ENCODE measurements at places on chromosomes 12 and 14.

DNA sequence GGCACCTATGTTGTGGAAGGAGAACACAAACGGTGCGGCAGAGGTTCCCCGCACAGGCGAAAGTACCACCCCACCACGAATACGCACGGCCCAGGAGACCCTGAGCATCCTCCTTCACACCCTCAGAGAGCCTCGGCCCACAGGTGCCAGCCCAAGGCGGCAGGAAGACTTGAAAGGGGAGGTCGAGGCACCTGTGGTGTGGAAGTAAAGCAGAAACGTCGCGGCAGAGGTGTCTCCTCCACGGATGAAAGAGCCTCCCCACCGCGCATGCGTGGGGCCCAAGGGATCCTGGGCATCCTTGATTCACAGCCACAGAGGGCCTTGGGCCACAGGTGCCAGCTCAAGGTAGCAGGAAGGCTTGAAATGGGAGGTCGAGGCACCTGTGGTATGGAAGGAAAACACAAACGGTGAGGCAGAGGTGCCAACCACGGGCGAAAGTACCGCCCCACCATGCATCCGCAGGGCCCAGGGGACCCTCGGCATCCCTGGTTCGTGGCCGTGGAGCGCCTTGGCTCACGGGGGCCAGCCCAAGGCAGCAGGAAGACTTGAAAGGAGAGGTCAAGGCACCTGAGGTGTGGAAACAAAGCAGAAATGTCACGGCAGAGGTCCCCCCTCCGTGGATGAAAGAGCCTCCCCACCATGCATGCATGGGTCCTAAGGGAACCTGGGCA lies 380.1 kb downstream of the ALG10 start:
- no peak for DNase-seq

GRCh38 chr14:102415671-102416070 lies 52.9 kb downstream of the TECPR2 start:
- DNase-seq, result no peak

GRCh38 chr14:27190296-27190695 lies 592.5 kb upstream of the NOVA1 start:
- DNase-seq, result no peak

- DNase-seq, result no peak
Measured at GRCh38 chr14:34180869-34181268, 230.0 kb upstream of the EGLN3 start.

GRCh38 chr12:122350141-122350848 lies 72.2 kb downstream of the CLIP1 start:
- no peak for DNase-seq

- DNase-seq, result no peak
Measured at GRCh38 chr12:101862245-101862644, 15.1 kb upstream of the DRAM1 start.

DNA sequence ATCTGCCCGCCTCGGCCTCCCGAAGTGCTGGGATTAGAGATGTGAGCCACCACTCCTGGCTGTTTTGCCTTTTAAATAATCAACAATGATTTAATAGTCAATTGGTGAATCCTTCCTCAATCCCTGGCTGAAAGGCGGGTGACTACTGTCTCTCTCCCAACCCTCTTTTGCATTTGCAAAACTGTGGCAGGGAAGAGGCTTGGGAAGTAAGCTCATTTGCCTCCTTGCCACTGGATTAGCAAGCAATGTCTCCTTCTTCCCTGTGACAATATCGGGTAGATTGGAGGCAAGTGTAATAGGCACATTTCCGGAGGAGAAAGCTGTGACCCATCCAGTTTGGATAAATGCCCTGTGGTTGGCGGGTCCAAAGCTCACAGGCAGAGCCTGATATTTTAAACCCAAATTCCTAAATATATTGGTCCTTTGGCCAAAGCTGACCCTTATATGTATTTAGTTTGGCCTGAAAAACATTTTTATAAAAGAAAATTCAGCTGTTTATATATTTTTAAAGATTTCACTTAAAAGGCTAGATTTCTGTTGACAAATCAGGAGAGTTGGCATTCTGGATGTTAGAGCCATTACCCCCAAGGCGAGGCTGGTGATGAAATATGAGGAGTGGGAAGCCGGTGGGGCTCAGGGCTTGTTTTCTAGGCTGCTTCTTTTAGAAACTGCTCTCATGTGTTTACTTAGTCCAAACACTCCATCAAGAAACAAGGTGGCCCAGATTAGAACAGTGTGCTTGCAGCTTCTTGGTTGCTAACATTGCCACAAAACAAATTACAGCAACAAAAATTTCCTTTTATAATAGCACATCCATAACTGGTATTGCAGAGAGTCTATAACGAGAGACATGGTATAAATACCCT lies 646.9 kb upstream of the TMEM132C start:
- DNase-seq, result no peak

DNA sequence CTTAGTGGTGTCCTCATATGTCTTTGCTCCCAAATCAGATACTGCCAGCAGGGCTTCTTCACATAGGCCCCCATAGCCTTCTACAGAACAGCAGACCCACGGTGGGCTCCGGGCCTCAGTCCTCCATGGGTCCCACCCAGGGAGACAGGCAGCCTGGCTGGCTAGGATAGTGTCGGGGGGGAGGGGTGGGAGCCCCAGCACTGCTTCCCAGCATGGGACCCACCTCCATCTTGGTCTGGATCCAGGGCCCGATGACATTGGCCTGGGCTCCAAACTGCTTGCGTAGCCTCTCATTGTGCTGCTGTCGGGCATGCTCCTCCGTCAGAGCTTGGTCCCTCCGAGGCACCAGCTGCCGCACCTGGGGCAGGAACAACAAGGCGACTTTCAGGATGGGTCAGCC lies 89.4 kb upstream of the ZFP36L1 start:
- no peak for DNase-seq

DNA sequence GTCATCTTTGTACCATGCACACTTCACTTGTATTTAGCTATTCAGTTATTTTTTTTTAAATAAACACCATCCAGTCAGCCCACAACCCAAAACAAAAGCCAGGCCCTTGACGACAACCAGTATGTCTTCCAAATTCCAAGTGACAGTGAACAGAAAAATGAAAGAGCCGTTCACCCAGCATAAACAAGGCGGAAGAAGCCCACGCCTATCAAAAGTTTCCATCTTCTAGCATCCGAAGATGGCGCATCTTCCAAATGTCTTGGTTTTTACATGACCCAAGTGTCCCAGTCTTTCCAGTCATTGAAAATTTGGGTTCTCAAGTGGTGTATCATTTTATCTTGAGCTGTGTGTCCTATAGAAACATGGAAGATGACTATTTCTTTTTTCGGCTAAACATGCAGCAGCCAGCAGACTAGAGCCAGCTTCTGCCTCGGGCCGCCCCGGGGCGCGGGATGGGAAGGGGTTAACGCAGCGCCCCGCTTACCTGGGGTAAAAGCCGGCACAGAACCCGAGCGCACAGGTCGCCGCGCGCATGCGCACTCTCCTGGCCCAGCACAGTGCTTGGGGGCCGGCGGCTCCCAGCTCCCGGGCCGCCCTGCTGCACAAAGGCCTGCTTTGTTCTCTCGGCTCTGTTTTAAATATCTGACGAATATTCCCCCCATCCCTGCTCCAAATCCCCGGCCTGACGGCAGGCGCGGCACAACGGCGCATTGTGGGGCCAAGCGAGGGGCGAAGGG lies 164.8 kb downstream of the ZFP36L1 start:
- DNase-seq, result peak; percentile 11

DNA sequence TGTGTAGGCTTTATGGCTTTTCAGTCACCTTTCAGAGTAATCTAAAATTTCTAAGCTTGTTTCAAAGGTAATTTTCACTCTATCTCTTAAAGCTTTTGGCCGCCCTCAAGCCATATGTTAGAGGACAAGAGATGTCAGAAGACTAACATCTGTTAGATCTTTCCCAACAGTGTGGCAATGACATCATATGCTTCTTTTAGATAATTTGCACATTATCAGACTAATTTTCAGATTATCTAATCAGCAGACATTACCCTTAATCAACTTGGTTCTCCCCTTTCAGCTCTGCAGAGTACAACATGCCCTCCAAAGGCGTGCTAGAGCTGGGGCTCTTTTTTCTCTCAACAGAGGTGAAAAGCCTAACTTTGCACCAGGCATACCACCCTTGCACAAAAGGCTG lies 207.1 kb downstream of the DPF3 start:
- no peak for DNase-seq

- no peak for DNase-seq
Measured at GRCh38 chr12:109563291-109564284, 9.7 kb downstream of the MMAB start.

DNA sequence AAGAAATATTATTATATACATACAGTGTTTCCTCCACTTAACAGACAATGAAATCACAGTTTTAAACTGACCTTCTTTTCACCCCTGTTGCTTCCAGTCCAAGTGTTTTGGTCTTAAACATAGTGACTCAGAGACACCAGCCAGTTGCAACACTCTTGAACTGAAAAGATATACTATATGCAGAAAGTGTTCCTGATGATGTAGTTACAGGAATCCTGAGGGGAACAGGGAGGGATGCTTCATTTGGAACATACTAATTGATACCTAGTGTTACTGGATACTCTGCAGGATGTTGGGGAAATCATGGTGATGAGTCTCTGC lies 420.8 kb downstream of the CCDC91 start:
- no peak for DNase-seq

DNA sequence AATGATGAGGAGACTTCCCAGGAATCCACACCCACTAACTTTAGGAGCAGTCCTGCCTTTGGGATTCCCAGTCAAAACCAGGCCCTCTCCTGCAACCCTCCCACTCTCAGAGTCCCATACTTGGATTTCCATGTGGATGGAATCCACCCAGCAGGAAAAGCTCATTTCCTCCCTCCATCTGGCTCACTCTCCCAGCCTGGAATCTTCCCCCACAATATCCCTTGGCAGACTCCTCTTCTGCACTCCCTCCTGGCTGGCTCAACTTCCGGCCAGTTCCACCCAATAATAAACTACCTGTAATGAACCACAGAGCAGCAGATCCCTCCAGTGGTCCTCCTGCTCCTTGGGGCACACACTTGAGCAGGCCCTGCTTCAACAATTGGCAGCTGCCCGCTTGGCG lies 102.8 kb upstream of the EGLN3 start:
- DNase-seq, result no peak

- DNase-seq, result no peak
Measured at GRCh38 chr12:128402486-128403243, 135.7 kb downstream of the TMEM132C start.

DNA sequence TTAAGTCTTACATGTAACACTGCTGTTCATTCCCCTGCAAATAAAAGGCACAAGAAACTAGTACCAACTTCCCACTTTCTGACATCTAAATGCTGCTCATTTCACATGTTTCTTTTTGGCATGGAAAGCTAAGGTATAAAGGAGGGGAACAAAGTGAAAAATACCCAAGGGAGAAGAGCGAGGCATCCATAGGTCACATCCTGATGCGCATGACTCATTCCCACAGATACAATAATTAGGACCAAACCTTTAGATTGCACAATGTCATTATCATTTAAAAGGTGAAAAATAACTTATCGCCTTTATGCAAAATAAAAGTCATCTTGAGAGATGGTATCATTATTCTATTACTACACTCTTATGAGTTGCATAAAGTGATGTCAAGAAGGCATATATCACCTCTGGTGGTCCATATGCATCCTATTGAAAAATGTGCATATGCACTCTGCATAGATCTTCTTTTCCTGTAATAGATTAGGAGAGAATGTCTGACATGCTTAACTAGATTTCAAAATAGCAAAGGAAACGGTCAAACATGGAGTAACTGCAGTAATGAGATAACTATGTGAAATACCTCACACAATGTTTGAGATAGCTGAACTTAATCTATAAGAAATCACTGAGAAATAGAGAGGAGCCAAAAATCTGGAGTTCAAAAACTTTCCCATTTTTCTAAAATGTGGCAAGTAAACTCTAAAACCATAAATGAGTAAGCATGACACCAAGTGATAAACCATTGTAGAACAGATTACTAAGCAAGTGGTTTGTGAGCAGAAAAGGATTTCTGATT lies 382.5 kb upstream of the TMTC1 start:
- no peak for DNase-seq

DNA sequence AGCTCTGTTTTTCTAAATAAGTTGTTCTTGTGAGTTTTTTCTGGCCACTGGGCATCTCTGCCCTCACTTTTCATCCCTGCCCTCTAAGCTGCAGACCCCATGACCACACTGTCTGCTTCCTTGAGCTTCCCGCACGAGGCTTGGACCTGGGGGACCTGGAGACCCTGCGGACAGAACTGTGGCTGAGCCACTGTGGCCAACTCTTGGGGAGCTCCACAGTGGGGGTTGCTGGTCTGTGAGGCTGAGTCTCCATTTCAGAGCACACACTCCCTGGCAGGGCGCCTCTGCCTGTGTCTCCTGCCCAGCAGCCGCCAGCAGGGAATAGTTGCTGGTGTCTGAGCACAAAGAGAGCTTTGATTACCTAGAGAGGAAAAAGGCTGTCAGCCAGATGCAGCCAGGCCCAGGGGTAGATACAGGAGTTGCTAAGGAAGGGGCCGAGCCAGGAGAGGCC lies 13.1 kb upstream of the RIN3 start:
- no peak for DNase-seq

- no peak for DNase-seq
Measured at GRCh38 chr14:69650948-69651369, 39.6 kb downstream of the SUSD6 start.

GRCh38 chr14:22184830-22185168 lies 404.2 kb downstream of the DAD1 start:
- no peak for DNase-seq

GRCh38 chr12:7907009-7907408 lies 29.0 kb downstream of the SLC2A3 start:
- peak; percentile 21 for DNase-seq

DNA sequence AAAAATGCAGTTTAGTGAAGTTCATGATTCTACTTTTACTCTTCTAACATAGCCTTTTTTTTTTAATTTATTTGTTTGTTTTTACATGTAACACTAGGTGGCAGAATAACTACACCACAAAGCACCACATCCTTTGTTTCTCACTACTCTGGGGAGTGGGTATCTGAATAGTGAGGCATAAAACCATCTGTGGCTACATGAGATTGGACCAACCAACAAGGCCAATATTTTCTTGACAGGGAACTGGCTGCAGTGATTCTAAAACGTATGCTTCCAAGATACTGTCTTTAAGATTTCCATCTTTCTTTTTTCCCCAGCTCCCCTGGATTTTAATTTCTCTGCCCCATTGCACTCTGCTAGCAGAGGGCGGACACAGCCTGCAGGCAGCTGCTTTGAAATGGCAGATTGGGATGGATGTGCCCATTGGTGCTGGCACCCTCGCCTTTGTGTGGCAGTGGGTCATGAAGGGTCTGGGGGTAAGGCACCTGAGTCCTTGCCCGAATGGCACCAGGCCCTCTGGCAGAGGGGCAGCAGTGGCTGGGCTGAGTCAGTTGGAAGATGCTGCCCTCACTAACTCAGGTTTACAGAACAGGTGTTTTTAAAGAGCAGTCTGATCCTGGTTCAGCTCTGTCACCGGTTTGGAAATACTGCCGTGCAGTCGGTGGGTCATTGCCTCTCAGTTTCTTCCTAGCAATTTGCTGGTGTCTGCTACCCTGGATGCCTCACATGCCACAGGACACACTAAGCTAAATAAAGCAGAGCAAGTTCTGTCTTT lies 429.1 kb downstream of the RAD51B start:
- no peak for DNase-seq
